ENCODE measurements at places on chromosomes 3 and 15. TPM values are rescaled to one million over a fixed set of nuclear protein-coding genes. Genes with fewer than 3 reads are reported as not detected.

Gene STAC
- total RNA-seq: 17.6 TPM

Gene FOXB1
- 2.2 TPM for total RNA-seq

Gene MESP2
- total RNA-seq: 1.3 TPM

Gene FRMD5
- 6.5 TPM for total RNA-seq

Gene NEO1
- total RNA-seq: 4.1 TPM

Gene GABRB3
- total RNA-seq: 4.9 TPM

Gene MAGI1
- total RNA-seq: 24.1 TPM

Gene HEMK1
- 24.2 TPM for total RNA-seq

Gene SLC6A20
- total RNA-seq: not detected

Gene UPK1B
- not detected for total RNA-seq

Gene SI
- total RNA-seq: not detected

Gene PSMA4
- total RNA-seq: 142 TPM

Gene FBN1
- total RNA-seq: 1.3 TPM

Gene CIB2
- total RNA-seq: 5.8 TPM

Gene GPR171
- not detected for total RNA-seq

Gene SNAPC5
- 17.9 TPM for total RNA-seq

Gene SLC28A1
- total RNA-seq: 0.70 TPM

Gene PIK3R4
- total RNA-seq: 28.7 TPM

Gene ST8SIA2
- not detected for total RNA-seq

Gene XCR1
- total RNA-seq: 0.18 TPM

Gene CFAP100
- total RNA-seq: not detected

Gene TM4SF18
- not detected for total RNA-seq

Gene ASB14
- total RNA-seq: not detected

Gene IQCH
- 7.5 TPM for total RNA-seq

Gene CNTN4
- total RNA-seq: not detected

Gene ACKR2
- total RNA-seq: 1.0 TPM

Gene CLEC3B
- total RNA-seq: not detected

Gene SLC22A13
- total RNA-seq: 0.44 TPM

Gene SAMD7
- not detected for total RNA-seq

Gene SOX2
- total RNA-seq: not detected

Gene IL16
- total RNA-seq: 0.65 TPM

Gene RBP2
- not detected for total RNA-seq

Gene TM6SF1
- total RNA-seq: not detected

Gene WNT5A
- total RNA-seq: 146 TPM

Gene KBTBD13
- not detected for total RNA-seq

Gene SCN11A
- total RNA-seq: not detected

Gene RTP1
- not detected for total RNA-seq

Gene CTXND1
- total RNA-seq: not detected

Gene TRH
- total RNA-seq: not detected

Gene SLC24A5
- not detected for total RNA-seq

Gene CPN2
- not detected for total RNA-seq

Gene CFAP20DC
- total RNA-seq: 6.7 TPM

Gene VPS13C
- total RNA-seq: 48.9 TPM

Gene RYK
- total RNA-seq: 93.7 TPM

Gene ADGRG7
- not detected for total RNA-seq

Data from PC-9 (cell line).